ENCODE measurements at places on chromosomes 1 and 21. TPM values are rescaled to one million over a fixed set of nuclear protein-coding genes. Genes with fewer than 3 reads are reported as not detected.

GRCh38 chr1:9473032-9473807, 66.0 kb upstream of the SLC25A33 start:
- no peak for DNase-seq
- no peaks in the 10 kb centered on the region for H3K36me3 ChIP-seq
- H3K4me1 ChIP-seq, result peaks cover 4% of the 10 kb centered on the region
- no peak overlapping the region for H3K27ac ChIP-seq

DNA sequence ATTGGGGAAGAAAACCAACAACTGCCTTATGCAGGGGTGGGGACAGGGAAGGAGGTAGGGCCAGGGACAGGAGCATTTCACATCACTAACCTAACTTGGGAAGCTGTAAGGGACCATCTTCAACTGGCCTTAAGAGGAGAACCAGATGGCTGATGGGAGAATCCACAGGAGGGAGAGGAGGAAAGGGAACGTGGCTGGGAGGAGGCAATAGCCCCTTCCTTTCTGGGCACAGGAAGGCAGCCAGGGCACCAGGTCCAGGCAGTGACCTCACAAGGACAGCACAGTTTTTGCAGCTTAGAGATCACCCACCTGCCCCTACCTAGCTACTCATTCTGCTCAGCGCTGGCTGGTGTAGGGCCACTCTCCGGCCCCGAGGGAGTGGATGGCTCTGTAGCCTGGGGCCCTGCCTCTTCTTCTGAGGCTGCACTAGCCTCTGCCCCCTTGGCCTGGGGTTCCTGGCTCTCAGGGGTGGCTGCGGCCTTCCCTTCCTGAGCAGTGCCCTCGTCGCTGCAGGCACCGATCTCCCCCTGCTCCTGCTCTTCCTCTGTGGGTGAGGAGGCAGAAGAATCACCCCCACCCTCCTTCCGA, 1.7 kb downstream of the MARCKSL1 start:
- no peaks in the 10 kb centered on the region for H3K27me3 ChIP-seq
- H3K4me1 ChIP-seq, result peaks cover 44% of the 10 kb centered on the region
- H3K27ac ChIP-seq, result peak overlapping the region; percentile 93
- peak overlapping the region; percentile 97 for H3K4me3 ChIP-seq
- peaks cover 41% of the 10 kb centered on the region for H3K36me3 ChIP-seq

GRCh38 chr1:244353551-244354091, 98.1 kb downstream of the ADSS2 start:
- DNase-seq, result no peak
- no peaks in the 10 kb centered on the region for H3K36me3 ChIP-seq
- peaks cover 40% of the 10 kb centered on the region for H3K4me1 ChIP-seq
- peak overlapping the region; percentile 56 for H3K4me3 ChIP-seq
- no peaks in the 10 kb centered on the region for H3K27me3 ChIP-seq

DNA sequence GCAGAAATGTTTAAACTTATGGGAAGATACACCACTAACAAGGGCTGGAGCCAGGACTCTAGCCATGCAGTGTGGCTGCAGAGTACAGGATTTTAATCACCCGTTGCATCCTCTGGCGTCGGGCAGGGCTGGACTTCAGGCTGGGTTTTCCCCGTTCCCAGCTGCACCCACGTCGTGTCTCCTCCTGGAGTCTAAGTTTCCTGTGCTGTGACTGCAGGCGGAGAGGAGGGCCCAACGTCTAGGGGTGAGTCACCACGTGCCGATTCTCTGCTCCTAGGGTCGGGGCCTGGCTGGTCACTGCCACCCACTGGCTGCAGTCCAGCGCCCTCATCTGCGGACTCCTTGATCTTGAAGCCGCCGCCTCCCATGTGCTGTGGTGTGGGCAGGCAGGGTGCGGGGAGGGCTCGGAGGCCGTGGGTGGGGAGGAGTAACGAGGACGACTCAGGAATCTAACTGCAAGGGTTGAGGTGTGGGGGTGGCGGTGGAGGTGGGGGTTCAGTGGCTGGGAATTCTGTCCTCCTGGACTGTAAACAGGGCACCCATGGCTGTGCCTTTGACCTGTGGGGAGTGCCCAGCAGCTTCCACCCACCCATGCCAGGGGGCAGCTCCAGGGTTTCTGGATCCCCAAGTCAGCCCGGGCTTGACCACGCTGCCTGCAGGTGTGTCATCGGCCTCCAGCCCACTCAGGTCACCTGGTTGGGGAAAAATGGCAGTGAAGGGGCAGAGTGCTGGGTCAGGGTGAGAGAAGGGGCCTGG, 77.8 kb downstream of the ALPL start:
- H3K4me3 ChIP-seq, result no peak overlapping the region
- H3K27me3 ChIP-seq, result peaks cover 28% of the 10 kb centered on the region
- peaks cover 23% of the 10 kb centered on the region for H3K4me1 ChIP-seq
- H3K36me3 ChIP-seq, result no peaks in the 10 kb centered on the region

DNA sequence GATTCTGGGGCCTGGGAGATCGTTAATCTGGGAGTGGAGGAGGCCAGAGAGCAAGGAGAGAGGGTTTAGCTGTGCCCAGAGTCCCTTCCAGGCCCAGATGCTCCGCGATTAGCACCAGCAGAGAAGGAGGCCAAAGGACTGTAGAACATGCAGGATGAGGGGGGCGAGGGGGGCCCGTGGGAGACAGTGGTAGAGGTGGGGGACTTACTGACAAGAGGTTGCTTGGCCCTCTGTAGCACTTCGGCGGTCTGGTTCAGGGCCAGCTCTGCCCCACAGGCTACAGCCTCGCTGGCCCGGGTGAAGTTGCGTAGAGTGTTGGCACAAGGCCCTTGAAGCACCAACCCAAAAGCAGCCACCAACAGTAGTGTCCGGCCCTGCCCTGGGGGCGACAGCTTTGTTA, 695 bp downstream of the DCST2 start:
- H3K36me3 ChIP-seq, result no peaks in the 10 kb centered on the region
- H3K27ac ChIP-seq, result peak overlapping the region; percentile 36
- no peaks in the 10 kb centered on the region for H3K4me1 ChIP-seq
- H3K27me3 ChIP-seq, result peaks cover 4% of the 10 kb centered on the region
- no peak for DNase-seq

DNA sequence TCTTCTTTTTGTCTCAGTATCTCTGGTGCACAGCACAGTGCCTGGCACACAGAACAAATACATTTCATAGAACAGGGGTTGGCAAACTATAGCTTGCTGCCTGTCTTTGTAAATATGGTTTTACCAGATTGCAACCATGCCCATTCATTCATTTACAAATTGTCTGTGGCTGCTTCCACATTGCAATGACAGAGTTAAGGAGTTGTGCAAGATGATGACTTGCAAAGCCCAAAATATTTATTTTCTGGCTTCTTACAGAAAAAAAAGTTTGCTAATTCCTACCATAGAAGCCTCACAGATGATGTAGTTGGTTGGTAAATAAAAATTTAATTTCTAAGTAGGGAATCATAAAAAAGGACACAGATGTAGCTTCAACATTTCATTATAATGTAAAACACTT, 11.2 kb upstream of the HMGB4 start:
- no peaks in the 10 kb centered on the region for H3K36me3 ChIP-seq
- peaks cover 24% of the 10 kb centered on the region for H3K27me3 ChIP-seq
- DNase-seq, result no peak
- no peaks in the 10 kb centered on the region for H3K4me1 ChIP-seq
- no peak overlapping the region for H3K4me3 ChIP-seq
- H3K27ac ChIP-seq, result no peak overlapping the region

- no peaks in the 10 kb centered on the region for H3K27me3 ChIP-seq
- no peak for DNase-seq
- H3K4me3 ChIP-seq, result no peak overlapping the region
- no peak overlapping the region for H3K27ac ChIP-seq
- peaks cover 3% of the 10 kb centered on the region for H3K4me1 ChIP-seq
Measured at GRCh38 chr1:29299446-29299845, 63.1 kb downstream of the PTPRU start.

DNA sequence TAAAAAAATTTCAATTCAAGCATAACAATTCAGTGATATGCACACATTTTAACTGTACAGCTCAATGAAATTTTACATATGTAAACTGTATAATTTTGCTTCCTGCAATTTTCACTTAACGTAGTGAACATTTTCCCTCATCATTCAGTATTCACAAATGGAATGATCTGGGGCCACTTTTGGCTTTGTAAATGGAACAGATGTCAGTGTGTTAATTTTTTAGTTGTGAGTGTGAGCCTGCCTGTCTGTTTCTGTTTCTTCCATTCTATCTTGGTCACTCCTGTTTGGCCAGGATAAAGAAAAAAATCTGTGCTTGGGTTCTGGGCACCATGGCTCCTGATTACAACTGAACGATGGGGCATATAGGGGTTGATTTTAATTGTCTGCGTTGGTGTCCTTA, 20.5 kb upstream of the ST3GAL3 start:
- DNase-seq, result no peak
- H3K4me1 ChIP-seq, result no peaks in the 10 kb centered on the region
- no peak overlapping the region for H3K4me3 ChIP-seq
- no peak overlapping the region for H3K27ac ChIP-seq

GRCh38 chr1:56675763-56676162, 30.6 kb downstream of the PRKAA2 start:
- H3K27me3 ChIP-seq, result no peaks in the 10 kb centered on the region
- H3K36me3 ChIP-seq, result peaks cover 19% of the 10 kb centered on the region
- no peak overlapping the region for H3K27ac ChIP-seq
- no peaks in the 10 kb centered on the region for H3K4me1 ChIP-seq

- H3K4me3 ChIP-seq, result no peak overlapping the region
- peaks cover 26% of the 10 kb centered on the region for H3K36me3 ChIP-seq
- H3K27me3 ChIP-seq, result no peaks in the 10 kb centered on the region
- H3K4me1 ChIP-seq, result no peaks in the 10 kb centered on the region
- H3K27ac ChIP-seq, result no peak overlapping the region
Measured at GRCh38 chr1:86380257-86380861, 15.8 kb downstream of the ODF2L start.

GRCh38 chr1:4699376-4700301, 45.2 kb downstream of the AJAP1 start:
- no peaks in the 10 kb centered on the region for H3K36me3 ChIP-seq
- no peak overlapping the region for H3K4me3 ChIP-seq
- H3K27me3 ChIP-seq, result peaks cover 10% of the 10 kb centered on the region
- no peak overlapping the region for H3K27ac ChIP-seq

DNA sequence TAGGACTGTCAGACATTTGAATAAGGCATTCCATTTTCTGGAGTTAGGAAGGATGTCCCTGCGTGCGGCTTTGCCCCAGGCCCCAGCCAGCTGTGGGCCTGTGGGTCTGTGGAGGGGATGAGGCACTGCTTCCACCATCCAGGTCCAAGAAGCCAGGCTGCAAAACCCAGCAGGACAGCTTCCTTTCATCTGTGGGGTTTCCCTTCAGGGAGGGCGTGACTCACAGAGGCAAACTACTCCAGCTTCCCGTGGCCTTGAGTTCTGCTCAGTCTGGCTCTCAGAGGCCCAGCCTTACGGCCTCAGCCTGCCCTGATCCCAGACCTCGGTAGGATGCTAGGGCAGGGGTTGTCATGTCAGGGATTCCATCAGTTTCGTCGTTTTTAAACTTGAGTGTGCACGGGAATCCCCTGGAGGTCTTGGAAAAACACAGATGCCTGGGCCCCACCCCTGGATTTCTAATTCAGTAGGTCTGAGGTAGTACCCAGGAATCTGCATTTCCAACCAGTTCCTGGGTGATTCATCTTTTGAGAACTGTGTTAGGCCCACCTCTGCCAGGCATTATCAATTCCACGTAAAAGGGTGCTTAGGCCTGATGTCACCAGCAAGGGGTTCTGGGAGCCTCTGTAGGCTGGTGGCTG, 32.3 kb upstream of the TENT5C start:
- H3K36me3 ChIP-seq, result no peaks in the 10 kb centered on the region
- H3K27me3 ChIP-seq, result no peaks in the 10 kb centered on the region
- H3K4me1 ChIP-seq, result peaks cover 19% of the 10 kb centered on the region
- no peak for DNase-seq

- peak overlapping the region; percentile 61 for H3K4me3 ChIP-seq
- no peaks in the 10 kb centered on the region for H3K36me3 ChIP-seq
- H3K4me1 ChIP-seq, result peaks cover 24% of the 10 kb centered on the region
Measured at GRCh38 chr1:150981177-150981804, 801 bp upstream of the ANXA9 start.

DNA sequence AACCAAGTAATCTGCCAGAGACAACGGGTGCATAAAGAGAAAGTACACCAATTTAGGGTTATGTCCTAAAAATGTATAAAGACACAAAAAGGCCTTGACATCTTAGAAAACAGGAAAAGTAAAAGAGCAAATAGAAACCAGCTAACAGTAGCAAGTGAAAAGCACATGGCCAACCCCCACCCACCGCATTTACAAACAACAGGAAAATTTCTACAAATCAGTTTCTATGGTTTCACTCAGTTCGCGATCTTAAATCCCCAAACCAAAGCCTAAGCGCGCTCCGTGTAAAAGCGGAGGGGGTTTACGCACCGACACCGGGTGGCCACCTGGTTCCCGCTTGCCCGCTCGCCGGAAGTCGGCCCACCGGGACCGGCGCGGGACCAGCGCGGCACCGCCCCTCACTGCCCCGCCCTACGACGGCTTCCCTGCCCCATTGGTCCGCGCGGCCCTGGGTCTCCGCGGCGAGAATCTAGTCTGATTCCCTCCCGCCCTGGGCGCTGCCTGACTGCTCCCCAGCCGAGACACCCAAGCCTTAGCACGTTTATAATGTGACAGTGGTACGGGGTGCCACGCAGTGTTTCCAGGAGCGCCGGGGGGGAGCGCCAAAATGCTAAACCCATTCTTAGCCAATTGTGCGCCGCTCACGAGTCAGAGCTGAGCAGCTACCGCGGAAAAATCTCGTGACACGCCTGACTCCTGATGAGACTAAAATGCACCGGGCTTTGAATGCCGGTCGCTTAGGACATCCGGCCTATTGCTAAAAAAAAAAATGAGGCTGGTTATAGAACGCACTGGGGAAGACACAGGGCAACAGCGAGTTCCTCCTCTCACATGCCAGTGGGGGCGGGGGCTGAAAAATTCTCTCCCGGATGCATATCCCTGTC, at the start of gene GART:
Gene GART (minus strand): TSS at position 362 of the 884 bp plus-strand sequence. CDS start 2,802 bp downstream, outside the sequence.
- H3K27me3 ChIP-seq, result no peaks in the 10 kb centered on the region
- peaks cover 19% of the 10 kb centered on the region for H3K4me1 ChIP-seq
- H3K4me3 ChIP-seq, result peak within 1 kb of the TSS; percentile 97
- H3K27ac ChIP-seq, result peak within 1 kb of the TSS; percentile 100

GRCh38 chr1:231376875-231377549, 38.9 kb downstream of the SPRTN start:
- DNase-seq, result no peak
- no peaks in the 10 kb centered on the region for H3K27me3 ChIP-seq
- H3K4me3 ChIP-seq, result no peak overlapping the region
- no peaks in the 10 kb centered on the region for H3K36me3 ChIP-seq
- H3K27ac ChIP-seq, result no peak overlapping the region

Gene GPR3
- total RNA-seq, result 1.3 TPM

Gene DIRAS3
- total RNA-seq, result 4.4 TPM

Gene NOL9
- total RNA-seq, result 32.9 TPM

Gene RBM11
- 2.1 TPM for total RNA-seq

Gene FCGR3A
- total RNA-seq, result not detected

Gene PRAMEF17
- total RNA-seq, result not detected

Gene CHIT1
- total RNA-seq, result not detected

Gene UBL4B
- not detected for total RNA-seq

Gene CSMD2
- total RNA-seq, result 1.8 TPM

Gene ZNF678
- total RNA-seq, result 10.7 TPM

Gene ANKRD35
- 0.56 TPM for total RNA-seq

Gene ACAP3
- total RNA-seq, result 93.9 TPM

Gene TAL1
- not detected for total RNA-seq

Gene TEX38
- total RNA-seq, result not detected

Measured in type B pancreatic cell (in vitro differentiated cells).